NCI-H226 (cell line): ENCODE measurements at places on chromosomes 2 and 18.

DNA sequence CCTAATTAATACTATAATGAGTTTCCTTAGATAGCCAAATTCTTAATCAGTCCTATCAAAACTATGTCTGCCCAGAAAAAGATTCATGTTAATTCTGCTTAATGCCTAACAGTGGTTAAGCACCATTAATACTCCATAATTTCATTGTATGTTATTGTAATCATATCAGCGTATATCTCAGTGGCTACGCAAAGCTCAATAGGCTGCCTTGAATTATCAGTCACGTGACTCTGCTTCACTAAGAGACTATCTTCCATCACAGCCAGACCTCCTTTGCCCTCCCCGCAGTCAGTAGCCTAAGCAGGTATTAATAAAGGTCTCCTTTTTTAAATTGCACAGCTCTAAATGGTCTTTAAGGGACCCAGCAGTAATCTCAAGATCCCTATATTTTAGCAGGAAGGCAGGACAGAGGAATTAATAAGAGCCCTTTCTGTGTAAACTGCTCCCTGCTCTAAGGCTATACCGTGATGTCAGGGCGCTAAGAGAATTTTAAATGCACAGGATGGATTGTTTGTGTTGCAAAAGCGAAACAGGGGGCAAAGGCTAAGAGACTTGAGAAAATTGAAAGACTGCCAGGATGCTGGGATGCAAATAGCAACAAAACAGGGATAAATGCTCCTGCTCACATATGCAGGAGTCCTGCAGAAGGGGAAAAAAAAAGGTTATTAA is 215.6 kb upstream of the POU3F3 start:
- DNase-seq, result no peak

DNA sequence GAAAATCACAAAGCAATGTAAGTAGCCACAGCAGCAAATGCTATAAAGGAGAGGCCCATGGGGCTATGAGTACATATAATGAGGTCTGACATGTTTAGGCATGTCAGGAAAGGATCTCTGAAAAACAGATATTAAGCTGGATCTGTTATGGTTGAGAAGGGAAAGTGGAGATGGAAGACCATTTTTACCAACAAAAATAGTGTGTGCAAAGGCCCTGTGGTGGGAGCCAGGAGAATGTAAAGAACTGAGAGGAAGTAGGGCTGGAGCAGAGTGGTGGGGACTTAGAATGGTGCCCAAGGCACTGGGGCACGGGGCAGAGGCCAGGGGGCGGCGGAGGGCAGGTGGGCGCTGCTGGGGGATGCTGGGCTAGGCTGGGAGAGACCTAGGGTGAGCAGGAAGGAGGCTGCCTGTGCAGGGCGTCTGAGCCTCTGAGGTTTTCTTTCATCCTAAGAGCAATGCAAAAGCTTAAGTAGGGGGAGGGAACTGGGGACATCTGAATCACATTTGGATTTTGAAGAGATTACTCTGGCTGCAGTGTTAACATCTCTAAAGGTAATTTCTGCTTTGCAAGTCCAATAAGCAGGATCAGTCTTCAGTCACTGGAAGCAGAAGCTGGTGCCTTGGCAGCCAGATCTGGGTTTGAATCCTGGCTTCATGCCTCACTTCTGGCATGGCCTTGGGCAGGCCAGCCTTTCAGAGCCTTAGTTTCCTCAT is 4.9 kb upstream of the AGFG1 start:
- no peak for DNase-seq

- no peak for DNase-seq
Observed at GRCh38 chr18:10482985-10483949, 28.8 kb downstream of the APCDD1 start.

DNA sequence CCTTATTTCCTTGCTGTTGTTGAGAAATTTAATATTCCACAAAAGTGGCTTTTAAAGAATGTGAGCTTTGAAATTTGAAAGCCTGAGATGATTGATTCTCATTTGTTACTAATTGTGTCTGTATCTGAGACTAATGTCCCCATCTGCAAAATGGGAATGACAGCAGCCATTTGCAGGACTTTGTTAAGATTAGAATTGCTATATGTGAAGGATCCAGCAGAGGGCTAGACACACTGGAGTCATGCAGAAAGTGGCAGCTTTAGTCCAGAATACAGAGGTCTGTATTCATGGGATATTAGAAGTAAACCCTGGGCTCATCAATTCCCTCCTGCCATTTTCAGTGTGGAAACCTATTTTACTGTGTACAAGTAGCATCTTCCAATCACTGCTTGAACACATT is 296.5 kb upstream of the GYPC start:
- DNase-seq, result no peak

GRCh38 chr2:8491296-8492027 is 190.4 kb upstream of the ID2 start:
- DNase-seq, result no peak

DNA sequence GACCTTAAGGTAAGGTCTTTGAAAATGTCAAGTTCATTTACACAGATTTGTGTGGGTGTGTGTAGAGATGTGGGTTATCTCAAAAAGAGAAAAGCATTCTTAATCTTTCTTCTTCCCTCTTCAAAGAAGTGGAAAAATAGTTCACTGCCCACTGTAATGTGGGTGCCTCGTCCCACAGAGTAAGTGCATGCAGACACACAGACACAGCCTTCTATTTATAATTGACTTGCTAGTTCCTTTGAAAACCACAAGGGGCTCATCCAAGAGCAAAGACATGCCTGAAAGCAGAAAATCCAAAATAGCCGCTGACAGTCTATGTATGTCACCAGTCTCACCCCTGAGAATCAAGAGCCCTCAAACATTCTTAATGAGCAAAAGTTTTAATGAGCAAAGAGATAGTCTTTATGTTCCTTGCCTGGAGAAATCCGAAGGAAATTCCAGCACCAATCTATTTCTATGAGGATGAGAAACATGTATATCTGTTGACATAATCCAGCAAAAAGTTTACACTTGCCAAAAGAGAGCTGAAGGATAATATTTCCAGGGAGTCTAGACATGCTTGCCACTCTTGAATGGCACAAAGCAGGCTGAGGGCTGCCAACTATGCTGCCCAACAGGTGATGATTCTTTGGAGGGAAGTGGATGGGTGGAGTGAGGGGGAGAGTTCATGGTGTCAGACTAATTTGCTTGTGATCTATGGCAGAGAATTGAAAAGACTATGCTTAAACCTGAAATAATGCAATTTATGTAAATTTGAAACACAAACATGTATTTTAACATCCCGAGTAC is 93.9 kb downstream of the ACVR1 start:
- DNase-seq, result no peak

- DNase-seq, result no peak
Observed at GRCh38 chr2:67880291-67880761, 182.5 kb downstream of the C1D start.

GRCh38 chr18:54945576-54946125 is 13.6 kb downstream of the CCDC68 start:
- DNase-seq, result no peak

DNA sequence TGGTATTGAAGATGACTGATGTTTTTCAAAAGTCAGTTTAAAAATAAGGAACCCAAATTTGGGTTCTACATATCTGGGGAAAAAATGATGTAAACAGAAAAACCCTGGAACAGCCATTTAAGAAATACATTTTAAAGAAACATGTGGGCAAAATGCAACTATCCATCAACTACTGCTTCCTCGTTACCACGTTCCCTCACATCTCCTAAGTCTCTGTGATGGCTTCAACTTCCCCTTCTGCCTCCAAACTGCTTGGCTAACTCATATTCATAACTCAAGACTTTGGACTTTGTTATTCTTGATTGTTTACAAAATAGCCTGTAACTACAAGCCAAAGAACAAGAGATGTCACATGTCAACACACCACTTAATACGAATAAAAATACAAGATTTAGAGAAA is 116.3 kb downstream of the DYM start:
- DNase-seq, result no peak

DNA sequence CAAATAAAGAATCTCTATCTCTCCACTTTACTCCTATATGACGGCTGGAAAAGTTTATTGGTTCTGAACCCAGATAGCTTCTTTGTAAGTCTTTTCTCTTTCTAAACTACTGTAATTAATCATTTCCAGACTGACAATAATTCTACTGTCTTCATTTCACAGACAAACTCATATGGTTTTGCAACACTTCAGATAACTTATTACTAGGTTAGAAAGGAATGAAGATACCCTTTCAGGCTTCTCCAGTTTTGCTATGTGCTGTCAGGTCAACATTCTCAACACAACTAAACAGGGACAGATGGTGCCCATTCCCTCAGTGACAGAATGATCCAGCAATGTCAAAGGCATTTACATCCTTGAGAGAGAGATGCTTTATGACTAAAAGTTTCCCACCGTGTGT is 198.5 kb upstream of the ITGA4 start:
- DNase-seq, result peak; percentile 84
